ENCODE measurements at places on chromosomes 11 and 22.

GRCh38 chr11:65868076-65868667 lies 4.4 kb downstream of the EFEMP2 start:
- no peak for DNase-seq

DNA sequence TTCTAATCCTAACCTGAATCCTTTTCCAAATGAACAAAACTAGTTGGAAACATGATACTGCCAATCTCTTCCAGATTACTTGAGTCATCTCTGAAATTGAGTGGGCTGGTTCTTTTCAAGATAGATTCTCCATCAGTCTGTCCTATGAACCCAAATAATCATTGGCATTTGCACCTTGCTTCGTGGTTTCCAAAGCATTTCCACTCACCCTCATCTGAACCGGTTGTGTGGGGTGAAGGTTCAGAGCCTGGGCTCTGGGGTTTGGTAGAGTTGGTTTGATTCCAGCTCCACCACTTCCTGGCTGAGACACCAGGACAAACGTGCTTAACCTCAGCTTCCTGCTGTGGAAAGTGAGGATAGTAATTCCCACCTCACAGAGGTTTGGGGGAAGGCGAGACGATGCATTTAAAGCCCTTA lies 206.4 kb upstream of the E2F8 start:
- DNase-seq, result peak; percentile 72

GRCh38 chr11:96412761-96413381 lies 23.1 kb downstream of the JRKL start:
- DNase-seq, result no peak

DNA sequence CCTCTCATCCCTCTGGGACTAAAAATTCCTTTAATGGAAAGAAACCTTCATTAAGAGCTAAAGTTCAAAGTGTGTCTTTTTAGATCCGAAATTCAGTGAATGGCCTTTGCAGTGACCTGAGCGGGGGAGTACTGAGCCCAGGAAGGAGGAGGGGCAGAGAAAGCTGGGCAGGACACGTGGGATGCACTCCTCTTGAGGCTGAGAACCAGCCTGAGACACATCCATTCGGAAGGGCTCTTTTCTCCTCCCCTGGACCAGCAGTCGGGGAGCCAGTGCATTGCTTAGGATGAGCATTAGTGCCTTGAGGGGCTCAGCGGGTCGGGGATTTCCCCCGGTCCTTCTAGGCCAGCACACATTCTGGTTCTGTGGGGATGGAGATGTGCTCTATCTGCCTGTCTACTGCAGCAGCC lies 258.9 kb upstream of the B3GAT1 start:
- no peak for DNase-seq

DNA sequence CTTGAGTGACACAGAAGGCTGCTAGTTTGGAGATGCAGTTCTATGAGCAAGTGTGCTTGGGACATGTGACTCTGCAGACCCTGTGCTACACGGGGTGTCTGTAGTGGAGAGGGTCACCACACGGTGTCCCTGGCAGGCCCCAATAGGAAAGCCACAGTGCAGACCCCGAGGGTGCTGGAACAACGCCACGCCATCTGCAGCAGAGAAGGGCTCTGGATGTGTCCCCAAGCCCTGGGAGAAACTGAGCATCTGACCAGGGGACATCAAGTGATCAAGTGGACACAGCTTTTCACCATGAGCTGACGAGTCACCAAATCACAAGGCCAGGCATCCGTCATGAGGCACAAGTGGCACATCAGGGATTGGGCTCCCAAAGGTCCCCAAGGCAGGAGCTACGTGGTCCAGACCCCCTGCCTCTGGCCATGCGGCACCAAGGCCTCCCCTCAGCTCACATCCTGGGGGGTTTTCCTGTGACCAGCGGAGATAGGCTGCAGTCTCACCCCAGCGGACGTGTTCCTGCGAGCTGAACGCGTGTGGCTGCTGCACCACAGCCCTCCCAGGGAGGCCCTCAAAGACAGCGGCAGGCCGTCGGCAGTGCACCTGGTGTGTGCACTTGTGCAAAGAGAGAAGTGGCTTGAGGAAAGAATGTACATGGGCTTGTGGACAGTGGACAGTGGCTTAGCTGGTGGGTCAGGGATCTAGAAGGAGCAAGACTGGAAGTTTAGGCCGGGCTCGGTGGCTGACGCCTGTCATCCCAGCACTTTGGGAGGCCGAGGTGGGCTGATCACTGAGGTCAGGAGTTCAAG lies 96.7 kb downstream of the RPS6KA4 start:
- no peak for DNase-seq

DNA sequence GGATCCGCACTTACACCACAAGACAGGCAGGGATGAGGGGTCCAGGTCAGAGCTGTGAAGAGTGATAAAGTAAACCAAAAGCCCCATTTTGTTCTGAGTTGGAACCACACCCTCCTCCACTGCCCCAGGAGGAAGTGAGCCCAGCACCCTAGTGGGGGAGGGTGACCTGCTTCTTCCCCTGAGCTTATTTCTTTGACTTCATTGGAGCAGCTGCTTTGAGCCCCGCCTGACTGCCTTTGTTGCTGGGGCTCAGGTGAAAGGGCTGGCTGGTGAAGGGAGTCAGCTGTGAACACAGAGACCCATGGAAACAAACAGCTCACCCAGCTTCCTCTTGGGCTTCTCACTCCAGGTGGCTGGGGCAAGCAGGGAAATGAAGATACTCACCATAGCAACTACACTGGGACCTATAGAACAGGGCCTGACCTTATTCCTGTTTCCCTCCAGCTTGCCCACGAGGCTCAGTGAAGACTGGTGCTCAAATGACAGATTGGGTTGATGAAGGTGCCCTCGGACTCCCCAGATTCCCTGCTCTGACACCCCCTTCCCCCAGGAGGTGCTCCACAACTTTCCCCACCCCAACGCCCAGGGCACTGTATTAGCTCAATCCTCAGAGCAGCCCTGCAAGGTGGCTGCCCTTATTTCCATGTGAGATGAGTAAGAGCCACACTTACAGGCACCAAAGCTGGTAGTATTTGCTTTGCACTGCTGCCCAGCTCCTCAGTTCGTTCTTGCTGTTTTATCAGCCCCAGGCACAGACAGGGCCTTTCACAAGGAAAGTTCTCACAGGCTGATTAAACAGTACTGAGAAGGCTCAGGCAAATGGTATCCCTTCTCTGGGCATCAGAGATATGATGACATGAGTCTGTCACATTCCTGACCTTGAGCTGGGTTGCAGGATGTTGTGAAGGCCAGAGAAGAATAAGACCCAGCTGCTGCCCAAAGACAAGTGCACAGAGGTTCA lies 2.4 kb downstream of the UCP2 start:
- no peak for DNase-seq

DNA sequence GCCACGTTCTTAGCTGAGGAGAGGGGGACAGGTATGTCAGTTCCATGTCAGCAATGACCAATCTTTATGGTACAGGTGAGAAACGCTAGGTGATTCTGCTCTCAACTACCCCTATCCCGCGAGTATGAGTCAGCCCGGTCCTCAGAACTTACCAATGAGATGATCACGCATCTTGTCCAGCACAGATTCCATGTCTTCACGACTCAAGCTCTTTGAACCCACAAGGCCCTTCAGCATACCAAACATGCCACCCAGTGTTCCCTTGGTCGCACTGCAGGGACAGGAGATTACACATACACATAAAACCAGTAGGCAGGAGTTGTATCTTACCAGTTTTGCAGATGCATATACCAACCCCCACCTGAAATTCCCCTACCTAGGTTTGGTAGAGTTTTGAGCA lies 2.9 kb downstream of the SRPRA start:
- no peak for DNase-seq

- no peak for DNase-seq
These were observed 185.3 kb upstream of the LARGE1 start for GRCh38 chr22:34105461-34106062.

GRCh38 chr11:125272821-125273220 lies 108.3 kb downstream of the PKNOX2 start:
- DNase-seq, result no peak

DNA sequence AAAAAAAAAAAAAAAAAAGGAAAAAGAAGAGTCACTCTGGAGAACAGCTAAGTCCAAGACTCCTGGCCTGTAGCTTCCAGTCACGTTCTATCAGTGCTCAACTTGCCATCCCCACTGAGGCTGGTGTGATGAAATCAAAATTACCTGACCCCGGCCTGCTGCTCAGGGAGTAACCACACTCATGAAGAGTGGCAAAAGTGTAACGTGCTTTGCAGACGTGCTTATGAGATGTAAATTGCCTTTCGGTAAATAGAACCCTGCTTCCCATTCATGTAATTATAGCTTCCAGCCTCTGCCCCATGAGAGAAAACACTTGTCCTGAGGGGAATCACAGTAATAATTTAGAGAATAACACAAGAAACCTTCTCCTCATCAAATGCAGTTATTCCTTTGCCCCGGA lies 28.2 kb upstream of the CHKA start:
- no peak for DNase-seq

GRCh38 chr11:86442827-86443226 lies 68.1 kb downstream of the CCDC81 start:
- DNase-seq, result no peak

GRCh38 chr11:9718147-9718546 lies 54.3 kb downstream of the SWAP70 start:
- DNase-seq, result no peak

GRCh38 chr22:22164541-22165272 lies 79.9 kb upstream of the VPREB1 start:
- no peak for DNase-seq

DNA sequence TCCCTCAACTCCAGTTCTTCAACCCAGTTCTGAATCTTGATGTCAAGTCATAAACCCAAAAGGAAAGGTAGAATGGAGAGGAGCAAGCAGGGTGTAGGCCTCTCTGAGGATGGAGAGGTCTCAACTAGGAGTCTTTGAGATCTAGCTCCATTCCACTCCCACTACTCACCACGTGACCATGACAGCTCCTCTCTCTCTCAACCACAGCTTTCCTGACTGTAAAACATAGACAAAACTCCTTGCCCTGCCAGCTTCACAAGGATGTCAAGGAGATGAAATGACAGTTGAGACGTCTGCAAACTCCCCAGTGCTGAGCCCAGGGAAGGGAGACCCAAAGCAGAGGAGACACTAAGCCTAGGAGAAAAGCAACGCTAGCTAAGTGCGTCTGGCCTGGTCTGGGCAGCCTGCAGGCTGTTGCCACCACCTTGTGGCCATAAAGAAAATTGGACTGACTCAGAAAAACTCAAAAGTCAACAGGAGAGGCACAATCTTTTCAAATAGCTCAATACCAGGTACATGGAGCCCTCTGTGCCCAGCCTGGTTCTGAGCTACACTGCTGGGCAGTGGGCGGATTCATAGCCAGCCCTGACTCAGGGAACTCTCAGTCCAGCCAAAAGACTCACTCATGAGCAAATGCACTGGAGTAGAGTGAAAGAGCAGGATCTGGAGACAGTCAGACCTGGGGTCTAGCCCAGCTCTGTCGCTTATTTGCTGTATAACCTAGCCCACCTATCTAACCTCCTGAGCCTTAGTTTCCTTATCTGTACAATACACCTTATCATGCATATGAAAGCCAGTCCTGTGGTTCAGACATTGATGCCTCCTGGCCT lies 3.4 kb downstream of the CLPB start:
- DNase-seq, result peak; percentile 47

DNA sequence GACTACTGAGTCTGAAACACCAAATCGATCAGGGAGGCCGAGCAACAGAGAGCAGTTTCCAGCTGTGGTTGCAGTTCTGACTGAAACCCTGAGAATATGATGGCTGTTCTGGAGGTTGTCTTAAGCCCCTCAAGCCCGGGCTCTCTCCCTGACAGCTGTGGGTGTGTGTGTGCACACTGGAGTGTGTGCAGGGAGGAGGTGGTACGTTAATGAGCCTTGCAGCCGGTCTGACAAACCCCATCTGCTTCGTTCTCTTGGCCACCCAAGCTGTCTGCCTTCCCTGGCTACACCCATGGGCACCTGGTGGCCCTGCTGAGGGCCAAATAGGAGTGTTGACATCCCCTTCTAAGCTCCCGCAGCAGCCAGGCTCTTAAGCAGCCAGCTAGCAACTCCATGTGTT lies 189.8 kb downstream of the KIRREL3 start:
- DNase-seq, result no peak

DNA sequence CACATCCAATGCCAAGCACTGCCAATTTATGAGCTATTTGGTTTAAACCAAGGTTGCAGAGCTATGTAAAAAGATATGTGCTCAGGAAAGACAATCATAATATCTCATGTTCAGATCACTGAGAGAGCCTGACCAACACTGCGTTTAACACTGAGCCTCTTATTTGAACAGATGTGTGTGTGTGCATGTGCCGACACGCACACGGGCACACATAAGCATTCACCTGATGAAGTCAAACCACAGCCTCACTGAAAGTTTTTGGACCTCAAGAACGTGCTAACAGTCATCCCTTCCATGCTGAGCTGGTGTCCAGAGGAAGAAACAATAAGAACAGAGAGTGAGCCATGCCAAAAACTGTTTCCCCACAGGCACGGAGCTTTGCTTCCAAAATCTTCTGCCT lies 23.4 kb downstream of the HPS4 start:
- no peak for DNase-seq

- peak; percentile 7 for DNase-seq
These were observed 1.3 kb upstream of the BARX2 start for GRCh38 chr11:129374081-129374992.

DNA sequence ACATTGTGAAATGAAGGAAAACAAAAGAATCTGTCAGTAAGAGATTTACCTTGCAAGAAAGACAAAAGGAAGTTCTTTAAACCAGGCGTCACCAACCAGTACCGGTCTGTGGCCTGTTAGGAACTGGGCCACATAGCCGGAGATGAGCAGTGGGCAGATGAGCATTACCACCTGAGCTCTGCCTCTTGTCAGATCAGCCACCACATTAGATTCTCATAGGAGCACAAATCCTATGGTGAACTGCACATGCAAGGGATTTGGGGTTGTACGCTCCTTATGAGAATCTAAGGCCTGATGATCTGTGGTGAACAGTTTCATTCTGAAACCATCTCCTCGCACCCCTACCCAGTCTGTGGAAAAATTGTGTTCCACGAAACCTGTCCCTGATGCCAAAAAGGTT lies 108.2 kb downstream of the CYP2R1 start:
- DNase-seq, result no peak

DNA sequence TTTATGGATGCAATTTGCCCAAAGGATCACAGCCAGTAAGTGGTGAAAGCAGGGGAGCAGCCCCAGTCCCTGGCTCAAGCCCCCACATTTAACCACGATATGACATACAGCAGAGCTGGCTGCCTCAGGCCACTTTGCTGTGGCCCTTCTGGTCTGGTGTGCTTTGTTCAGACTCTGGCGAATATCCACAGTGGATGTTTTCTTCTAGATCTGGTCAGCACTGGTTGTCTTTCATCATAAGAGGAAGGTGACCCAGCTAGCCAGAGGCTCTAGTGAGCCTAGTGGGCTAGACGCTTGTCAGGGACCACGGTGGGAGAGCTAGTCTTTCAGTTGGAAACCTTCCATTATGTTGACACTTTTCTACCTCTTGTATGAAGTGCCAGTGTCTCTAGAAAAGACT lies 42.5 kb downstream of the DGCR2 start:
- DNase-seq, result no peak

All from fibroblast of skin of right biceps (primary cell).